ENCODE measurements at places on chromosomes 2 and 18. TPM values are rescaled to one million over a fixed set of nuclear protein-coding genes. Genes with fewer than 3 reads are reported as not detected.

The TUBB8B gene
- polyA plus RNA-seq = not detected

The ASIC4 gene
- polyA plus RNA-seq = not detected

The SPDYA gene
- not detected for polyA plus RNA-seq

The CNPPD1 gene
- 68.2 TPM for polyA plus RNA-seq

The TMEM198 gene
- not detected for polyA plus RNA-seq

The LAMA1 gene
- not detected for polyA plus RNA-seq

The ST6GAL2 gene
- polyA plus RNA-seq = not detected

The CPO gene
- not detected for polyA plus RNA-seq

The ITSN2 gene
- 35.6 TPM for polyA plus RNA-seq

The VIT gene
- 1.2 TPM for polyA plus RNA-seq

The DLX2 gene
- polyA plus RNA-seq = not detected

The PLCD4 gene
- polyA plus RNA-seq = 0.71 TPM

The CD28 gene
- polyA plus RNA-seq = 0.13 TPM

The SKA1 gene
- polyA plus RNA-seq = 1.4 TPM

The CLEC4F gene
- not detected for polyA plus RNA-seq

The AGAP1 gene
- polyA plus RNA-seq = 0.18 TPM

The CDH2 gene
- not detected for polyA plus RNA-seq

The LIMS4 gene
- not detected for polyA plus RNA-seq

The TRABD2A gene
- polyA plus RNA-seq = 3.0 TPM

The CHST9 gene
- polyA plus RNA-seq = not detected

The EPC2 gene
- 1.8 TPM for polyA plus RNA-seq

The CMPK2 gene
- polyA plus RNA-seq = 5.2 TPM

The LDAH gene
- 11.0 TPM for polyA plus RNA-seq

The ABCB6 gene
- 0.21 TPM for polyA plus RNA-seq

The NEU2 gene
- polyA plus RNA-seq = not detected
